ENCODE measurements at places on chromosomes 6 and 20.

- peak; percentile 26 for DNase-seq
Observed at GRCh38 chr6:49849213-49849907, 17.0 kb downstream of the CRISP1 start.

DNA sequence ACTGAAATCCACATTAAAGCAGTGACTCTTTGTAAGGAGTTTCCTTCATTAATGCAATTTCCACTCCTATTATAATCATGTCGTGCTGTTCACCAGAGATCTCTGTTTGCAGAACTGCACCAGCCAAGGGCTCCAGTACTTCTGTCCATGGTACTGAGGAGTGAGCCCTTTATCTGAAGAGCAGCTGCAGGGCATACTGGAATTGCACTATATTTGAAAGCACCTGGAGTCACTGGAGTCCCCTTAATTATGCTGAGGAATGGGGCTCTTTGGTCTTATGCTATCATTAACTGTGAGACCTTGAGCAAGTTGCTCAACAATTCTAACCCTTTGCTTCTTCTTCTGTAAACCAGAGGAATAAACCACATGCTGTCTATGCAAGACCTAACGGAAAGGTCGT is 61.7 kb upstream of the NUP153 start:
- DNase-seq, result no peak

GRCh38 chr6:4906293-4907276 is 97.3 kb downstream of the RPP40 start:
- peak; percentile 8 for DNase-seq

GRCh38 chr20:54306985-54307710 is 99.3 kb downstream of the PFDN4 start:
- DNase-seq, result no peak

DNA sequence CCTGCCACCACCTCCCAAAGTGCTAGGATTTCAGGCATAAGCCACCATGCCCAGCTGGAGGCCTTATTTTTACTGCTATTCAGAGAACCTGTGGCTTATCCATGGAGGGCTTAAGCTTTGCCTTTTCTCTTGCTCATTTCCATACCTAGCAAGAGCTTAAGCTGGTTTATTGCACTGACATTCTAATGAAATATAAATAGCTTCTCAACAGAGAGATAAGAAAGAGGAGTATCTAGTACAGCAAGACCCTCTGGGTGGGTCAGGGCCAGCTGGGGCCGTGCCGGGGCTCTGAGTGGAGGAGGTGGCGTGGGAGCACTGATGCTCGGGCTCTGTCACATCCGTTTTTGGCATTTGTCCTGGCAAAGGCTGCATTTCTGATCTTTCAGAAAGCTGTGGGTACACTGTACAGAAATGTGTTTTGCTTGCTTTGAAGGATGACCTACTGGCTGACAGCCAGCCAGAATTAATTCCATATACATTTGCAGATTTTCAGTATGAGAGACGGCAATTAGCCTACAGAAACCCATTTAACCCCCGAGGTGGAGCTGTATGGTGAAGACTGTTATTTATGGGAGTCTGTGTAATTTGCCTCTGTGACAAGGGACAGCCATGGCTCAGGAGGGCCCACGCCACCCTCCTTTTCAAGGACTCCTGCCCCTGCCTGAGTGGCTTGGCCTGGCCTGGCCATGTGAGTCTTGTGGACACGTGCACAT is 181.6 kb upstream of the AKAP12 start:
- DNase-seq, result no peak

DNA sequence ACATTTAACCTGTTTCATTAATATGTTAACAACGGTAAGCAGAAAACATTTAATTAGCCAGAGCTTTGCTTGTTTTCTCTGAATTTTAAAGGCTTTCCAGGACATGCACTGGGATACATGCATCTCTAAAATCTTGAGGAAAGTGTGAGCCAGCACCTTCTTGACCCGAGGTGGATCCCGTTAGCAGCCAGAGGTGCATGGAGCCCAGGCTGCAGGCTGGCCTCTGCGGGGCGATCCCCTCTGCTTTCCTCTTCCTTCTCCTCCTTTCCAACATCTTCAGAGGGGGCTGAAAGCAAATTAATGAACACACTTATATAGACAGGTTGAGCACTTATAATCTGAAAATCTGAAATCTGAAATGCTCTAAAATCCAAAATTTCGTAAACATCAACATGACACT is 128.7 kb upstream of the CST7 start:
- no peak for DNase-seq

GRCh38 chr6:159118924-159119323 is 50.3 kb upstream of the FNDC1 start:
- DNase-seq, result no peak

DNA sequence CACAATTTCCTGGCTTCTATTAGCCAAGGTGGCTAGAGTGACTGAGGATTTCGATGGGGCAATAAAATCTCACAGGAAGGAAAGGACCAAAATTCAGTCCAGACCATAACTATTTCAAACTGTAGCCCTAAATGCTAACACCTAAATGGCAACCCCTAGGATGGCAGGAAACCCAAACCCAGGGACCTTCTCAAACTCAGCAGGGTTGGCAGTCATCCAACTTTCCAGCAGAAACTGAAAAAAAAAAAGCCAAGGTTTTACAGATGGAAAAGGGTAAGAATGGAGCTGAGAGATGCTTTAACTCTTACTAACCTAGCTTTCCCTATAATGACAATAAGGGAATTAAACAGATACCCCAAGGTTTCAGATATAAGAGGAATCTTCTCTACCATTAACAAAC is 10.5 kb downstream of the IBTK start:
- DNase-seq, result no peak

DNA sequence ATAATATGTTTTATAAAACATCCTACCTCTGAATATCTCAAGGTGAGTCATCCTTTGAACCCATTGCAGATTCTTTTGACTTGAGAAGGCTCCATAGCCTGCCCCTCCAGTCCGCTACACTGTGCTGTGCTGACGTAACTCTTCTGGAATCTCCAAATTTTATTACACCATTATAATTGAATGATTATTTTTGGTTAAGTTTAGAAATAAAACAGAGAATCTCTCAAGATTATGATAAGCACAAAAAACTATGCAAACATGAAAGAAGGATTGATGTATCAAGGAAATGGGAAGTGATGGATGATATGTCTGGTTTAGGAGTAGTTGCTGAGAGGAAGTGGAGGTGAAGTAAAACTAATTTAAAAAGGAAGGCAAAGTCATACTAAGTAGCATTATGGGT is 1021.3 kb downstream of the HACE1 start:
- no peak for DNase-seq

DNA sequence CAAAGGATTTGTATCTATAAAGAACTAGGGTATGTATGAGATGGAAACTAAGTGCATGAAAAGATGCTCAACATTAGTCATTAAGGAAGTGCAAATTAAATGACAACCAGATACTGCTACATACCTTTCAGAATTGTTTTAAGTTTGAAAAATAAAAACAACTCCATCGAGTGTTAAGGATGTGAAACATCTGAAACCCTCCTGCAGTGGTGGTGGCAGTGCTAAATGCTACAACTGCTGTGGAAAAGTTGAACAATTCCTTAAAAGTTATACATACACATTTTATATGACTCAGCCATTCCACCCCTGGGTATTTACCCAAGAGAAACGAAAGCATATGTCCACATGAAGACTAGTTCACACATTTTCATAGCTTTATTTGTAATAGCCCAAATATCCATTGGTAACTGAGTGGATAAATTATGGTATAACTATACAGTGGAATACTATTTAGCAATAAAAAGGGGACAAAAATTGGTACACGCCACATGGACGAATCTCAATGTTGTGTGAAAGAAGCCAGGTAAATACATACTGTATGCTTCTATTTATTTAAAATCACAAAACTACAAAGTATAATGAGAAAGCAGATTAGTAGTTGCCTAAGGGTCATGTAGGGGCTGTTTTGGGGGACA is 10.6 kb downstream of the ARMH2 start:
- DNase-seq, result no peak

DNA sequence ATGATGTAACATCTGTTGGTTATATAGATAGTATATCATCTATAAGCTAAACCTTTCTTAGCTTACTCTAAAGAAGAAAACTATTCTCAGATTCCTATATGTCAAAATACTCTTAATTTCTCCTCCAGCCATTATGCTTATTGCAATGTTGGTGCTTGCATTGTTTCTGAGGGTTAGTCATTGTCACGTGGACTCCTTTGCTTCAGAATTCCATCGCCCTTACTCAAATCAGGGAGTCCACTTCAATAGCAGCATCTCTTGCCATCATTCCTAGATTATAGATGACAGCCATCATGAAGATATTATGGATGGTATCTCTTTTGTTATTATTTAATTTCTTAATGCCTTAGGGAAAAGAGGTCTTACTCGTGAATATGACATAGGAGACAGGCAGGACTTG is 776.1 kb downstream of the TENT5A start:
- no peak for DNase-seq

- DNase-seq, result no peak
Observed at GRCh38 chr20:1335961-1336698, 7.2 kb upstream of the SDCBP2 start.

DNA sequence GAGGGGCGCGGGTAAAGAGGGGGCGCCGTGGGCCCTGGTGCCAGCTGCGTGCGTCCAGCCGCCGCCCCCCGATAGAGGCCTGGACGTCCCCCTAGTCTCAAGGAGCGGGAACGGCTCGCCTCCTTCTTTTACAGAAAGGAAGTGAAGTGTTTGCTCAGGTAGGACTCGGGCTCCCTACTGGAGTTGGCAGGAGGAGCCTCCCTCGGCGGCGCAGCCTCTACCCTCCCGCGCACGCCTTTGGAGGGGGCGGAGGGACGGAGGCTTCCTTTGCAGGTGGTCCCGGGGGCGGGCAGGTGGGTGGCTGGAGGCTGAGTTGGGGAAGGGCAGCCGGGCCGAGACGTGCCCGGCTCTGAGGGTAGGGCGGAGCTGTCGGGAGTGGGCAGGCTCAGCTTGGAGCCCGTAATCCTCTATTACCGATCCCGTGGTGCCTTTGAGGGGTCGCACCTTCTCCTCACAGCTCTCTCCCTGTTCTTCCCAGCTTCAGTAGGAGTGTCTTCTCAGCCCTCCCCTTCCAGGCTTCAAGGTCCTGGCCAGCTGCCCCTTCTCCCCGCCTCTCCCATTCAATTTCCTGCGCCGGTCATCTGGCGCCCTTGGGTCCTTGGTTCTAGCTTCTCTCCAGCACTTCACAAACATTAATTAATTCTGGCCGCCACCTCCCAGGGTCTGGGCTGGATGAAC is 728 bp downstream of the ITPR3 start:
- peak; percentile 37 for DNase-seq

DNA sequence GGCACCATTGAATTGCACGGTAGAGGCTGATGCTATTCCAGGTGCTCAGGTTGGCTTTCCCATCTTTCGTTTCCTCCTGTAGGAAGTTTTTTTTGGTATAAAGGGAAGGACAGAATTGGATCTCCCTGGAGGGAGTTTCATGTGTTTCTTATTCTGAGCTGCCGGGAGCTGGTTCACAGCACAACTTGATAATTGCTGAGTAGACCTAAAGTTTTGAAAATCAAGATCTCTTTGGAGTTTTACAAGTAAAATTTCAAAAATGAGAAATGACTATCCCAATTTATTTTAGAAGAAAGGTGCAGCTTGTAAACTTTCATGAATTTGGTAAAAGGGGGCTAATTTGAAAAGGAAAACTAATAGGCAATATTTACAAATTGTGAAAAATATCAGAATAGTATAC is 125.2 kb upstream of the ESR1 start:
- no peak for DNase-seq

GRCh38 chr20:63595416-63596127 is 21.5 kb upstream of the HELZ2 start:
- DNase-seq, result no peak

- DNase-seq, result peak; percentile 32
Observed at GRCh38 chr20:52242237-52243230, 51.0 kb upstream of the ZFP64 start.

DNA sequence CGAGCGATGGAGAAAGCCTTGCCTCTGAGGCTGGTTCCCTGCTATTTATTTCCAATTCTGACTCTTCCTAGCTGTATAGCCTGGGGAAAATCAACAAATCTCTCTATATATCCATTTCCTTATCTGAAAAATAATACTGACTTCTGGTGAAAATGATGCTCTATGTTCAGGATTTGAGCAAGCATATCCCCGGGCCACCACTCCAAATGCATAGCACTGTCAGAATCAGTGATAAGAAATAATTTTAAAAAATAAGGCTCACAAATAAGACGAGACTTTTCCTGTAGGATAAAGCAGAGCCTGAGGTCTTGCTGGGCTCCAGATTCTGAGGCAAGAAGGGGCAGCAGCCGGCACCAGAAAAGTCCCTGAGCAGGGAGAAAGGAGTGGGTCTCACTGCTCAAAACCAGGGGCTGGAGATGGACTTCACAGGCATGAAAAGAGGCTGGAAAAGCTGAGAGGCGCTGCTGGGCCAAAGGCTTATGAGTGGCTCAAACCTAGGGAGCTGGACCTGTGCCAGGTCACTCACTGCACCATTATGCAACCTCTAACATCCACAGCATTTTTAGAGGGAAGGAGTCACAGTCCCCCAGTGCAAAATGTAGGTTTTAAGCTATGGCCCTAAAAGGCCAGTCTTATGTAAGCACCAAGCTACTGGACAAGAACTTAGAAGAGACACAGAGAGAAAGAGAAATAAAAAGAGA is 48.1 kb upstream of the SLC17A4 start:
- DNase-seq, result no peak

DNA sequence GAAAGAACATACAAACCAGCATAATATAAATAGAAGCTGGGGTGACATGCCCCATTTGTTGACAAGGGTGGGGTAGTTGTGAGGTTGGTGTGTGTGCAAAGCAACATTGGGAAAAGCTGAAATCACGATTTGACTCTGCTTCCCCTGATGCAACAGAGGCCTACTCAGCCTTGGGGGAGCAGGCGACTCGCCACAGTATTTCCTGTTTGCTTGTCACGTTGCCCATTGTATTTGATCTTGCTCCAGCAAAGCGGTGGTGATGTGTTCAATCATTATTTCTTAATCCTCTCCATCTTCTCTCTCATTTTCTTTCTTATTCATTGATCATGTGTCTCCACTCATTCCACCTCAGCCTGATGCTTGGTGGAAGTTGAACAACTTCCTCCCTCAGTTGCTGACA is 165.8 kb upstream of the CITED2 start:
- DNase-seq, result peak; percentile 58
